Activated T-helper 17 cell treated with anti-CD3 and anti-CD28 coated beads, Interleukin-2, amount 50 U/mL, for 72 hours (primary cell): ENCODE measurements at places on chromosomes 1 and 21. TPM values are rescaled to one million over a fixed set of nuclear protein-coding genes. Genes with fewer than 3 reads are reported as not detected.

The HNRNPR gene
- 110 TPM for total RNA-seq

The C1orf94 gene
- not detected for total RNA-seq

The KRTAP19-1 gene
- not detected for total RNA-seq

The NIBAN1 gene
- total RNA-seq: 23.7 TPM

The CAMK1G gene
- total RNA-seq: not detected

The SERPINC1 gene
- total RNA-seq: 0.77 TPM

The HMGCS2 gene
- total RNA-seq: not detected

The EXOSC10 gene
- total RNA-seq: 69.0 TPM

The SYT6 gene
- total RNA-seq: not detected

The C1QA gene
- total RNA-seq: not detected
